ENCODE measurements at places on chromosomes 12 and 14. TPM values are rescaled to one million over a fixed set of nuclear protein-coding genes. Genes with fewer than 3 reads are reported as not detected.

DNA sequence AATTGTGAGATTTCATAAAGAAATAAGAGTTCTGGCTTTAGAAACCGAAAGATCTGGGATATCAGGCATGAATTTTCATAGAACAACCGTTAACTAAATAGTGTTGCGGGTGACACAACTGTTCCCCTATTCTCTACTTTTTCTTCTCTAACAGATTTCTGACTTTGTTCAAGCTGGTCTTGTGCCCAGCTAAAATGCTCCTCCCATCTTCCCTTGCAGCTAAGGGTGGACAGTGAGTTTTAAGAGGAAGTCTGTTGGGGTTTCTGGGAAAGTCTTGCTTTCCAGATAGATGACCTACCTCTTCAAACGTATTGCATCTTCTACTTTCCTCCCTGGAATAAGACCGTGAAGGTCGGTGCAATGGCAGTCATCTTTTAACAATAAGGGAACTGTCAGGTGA, 18.7 kb downstream of the CCDC63 start:
- DNase-seq, result no peak

GRCh38 chr14:90639641-90640040, 176.6 kb downstream of the TTC7B start:
- no peak for DNase-seq

DNA sequence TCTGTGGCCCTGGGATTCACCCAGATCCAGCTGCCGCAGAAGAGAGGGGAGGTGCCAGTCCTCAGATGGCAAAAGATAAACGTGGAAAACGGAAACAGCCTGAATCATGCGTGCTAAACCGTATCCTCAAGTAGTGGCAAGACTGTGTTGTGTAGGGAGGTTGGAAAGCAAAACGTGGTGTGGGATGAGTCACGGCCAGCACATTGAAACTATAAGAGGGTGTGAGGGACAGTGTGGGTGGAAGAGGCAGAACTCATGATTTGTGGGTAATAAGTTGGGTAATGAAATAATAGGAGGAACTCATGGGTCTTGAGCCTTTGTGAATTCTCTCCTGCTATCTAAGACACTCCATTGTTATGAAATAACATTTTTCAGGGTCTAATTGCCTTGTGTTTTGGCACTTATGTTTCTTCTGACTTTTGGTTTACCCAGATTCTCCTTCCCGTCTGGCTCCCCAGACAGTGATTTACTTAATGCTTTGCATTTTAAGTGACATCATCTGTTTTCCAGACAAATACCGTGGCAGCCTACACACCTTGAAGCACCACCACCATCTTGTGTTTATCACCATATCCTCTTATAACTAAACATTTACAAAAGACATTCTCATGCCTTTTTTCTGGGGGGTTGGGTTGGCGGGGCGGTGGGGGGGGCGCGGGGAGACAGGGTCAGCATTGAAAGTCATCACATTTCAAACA, 62.3 kb upstream of the PTCSC3 start:
- DNase-seq, result no peak

- DNase-seq, result no peak
Observed at GRCh38 chr12:129067491-129067890, 214.2 kb downstream of the GLT1D1 start.

DNA sequence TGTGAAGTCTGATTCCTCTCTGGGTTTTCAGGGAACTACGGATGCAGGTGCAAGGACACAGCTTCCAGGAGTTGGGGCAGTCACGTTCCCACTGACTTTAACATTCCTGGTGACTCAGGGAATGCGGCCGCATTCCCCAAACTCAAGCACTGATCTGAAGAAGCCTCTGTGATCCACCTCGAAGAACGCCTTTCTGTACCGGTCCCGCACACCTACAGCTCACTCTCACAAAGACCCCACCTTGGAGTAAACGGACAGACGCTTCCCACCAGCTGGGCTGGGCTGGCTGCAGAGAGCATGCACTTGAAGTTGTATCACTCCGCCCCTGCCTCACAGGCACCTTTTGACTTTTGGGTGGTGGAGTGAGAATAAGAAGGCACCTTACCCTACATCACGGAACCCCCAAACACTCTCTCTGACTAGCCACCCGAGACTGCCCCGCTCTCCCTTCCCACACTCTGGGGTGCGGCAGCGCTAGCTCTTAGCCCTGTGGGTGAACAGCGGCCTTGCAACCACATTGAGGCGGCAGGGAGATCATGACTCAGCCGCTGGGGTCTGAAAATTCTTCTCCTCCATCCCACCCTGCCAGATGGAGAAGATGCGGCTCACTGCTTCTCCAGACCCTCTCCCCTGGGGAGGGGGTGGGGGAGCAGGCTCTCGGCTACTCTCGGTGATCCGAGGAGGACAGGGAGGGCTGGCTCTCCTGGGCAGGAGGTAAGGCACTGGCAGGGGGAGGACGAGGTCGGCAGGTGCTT, 23.7 kb upstream of the HDAC7 start:
- no peak for DNase-seq

- no peak for DNase-seq
Observed at GRCh38 chr12:125006365-125006764, 12.9 kb downstream of the BRI3BP start.

Gene CKB
- 236 TPM for total RNA-seq
